ENCODE measurements at places on chromosomes 13 and 19.

GRCh38 chr19:30637926-30638325, 265.7 kb downstream of the ZNF536 start:
- DNase-seq: no peak

GRCh38 chr19:6767357-6768235, at the start of gene SH2D3A:
SH2D3A (minus strand) TSS chr19:6767435; CDS start chr19:6763748, 3,687 bp downstream.
- no peak for DNase-seq

- peak; percentile 76 for DNase-seq
Observed at GRCh38 chr13:75226092-75226491, 255.9 kb downstream of the TBC1D4 start.

- DNase-seq: no peak
Observed at GRCh38 chr19:1763648-1764639, 10.6 kb downstream of the ONECUT3 start.

- DNase-seq: no peak
Observed at GRCh38 chr19:39139305-39139874, 13.8 kb downstream of the PAK4 start.

GRCh38 chr13:39110518-39111097, 72.4 kb downstream of the NHLRC3 start:
- no peak for DNase-seq

DNA sequence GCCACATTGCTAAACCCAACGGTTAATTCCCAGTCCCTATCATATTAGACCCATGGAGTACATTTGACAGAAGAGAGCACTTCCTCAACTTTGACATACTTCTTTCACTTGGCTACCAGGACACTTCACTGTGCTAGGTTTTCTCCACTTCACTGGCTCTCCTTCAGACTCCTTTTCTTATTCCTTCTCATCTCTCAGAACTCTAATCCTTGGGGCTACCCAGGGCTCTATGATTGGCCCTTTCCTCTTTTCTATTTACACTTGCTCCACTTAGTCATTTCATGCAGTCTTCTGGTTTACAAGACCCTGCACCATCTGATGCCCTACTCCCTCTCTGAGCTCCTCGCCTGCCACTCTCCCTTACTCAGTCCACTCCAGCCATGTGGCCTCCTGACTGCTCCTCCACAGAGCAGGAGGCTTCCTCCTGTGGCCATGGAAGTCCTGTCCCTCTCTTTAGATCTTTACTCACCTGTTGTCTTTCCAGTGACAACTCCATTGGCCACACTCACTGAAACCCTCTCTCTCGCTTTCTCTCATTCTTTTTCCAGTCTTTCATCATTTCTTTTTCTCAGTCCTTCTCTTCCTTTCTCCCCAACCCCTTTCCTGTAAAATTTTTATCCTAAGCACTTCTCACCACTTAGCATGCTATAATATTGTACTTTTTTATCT, 90.4 kb downstream of the TBC1D4 start:
- no peak for DNase-seq

DNA sequence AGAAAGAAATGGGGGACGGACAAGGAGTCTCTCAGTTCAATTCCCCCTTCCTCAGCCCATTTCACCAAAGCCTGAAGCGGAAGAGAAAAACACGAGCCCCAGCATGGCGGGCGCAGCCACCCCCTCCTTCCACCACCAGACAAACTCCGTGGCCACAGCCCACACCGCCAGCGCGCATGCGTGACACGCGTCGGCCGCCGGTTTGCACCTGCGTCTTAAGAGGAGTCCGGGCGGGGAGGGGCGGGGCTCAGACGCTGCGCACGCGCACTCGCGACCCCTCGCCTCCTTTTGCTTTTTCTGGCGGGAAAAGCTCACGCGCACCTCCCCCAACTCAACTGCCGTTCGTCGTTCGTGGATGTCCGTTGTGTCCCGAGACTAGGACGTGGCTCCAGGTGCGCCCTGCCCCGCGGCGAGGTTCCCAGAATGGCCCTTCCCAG, at the start of gene KASH5:
Gene KASH5, plus strand, starts transcription at position 314 of the 437 bp plus-strand sequence. CDS start 2,635 bp downstream, outside the sequence.
- no peak for DNase-seq

- peak; percentile 94 for DNase-seq
Observed at GRCh38 chr19:52962394-52963246, at the start of gene ZNF816. ZNF816 (minus strand) TSS chr19:52962881; CDS start chr19:52956089, 6,792 bp downstream.

DNA sequence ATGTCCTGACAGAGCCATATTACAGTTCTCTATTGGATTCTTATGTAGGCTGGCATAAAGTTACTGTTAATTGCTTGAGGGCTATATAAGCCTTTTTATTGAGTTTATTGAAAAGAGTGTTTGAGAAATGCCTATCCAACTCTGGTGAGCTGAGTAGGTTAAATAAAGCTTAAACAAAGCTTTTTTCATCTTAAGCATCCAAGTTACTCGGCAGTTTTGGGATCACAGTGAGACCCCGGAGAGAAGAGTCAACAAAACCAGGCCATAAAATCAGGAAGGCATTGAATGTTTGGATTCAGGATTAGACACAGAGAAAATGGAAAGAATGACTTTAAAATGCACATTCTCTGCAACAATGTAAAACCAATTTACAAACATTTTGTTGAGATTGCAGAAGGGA, 588.5 kb downstream of the DACH1 start:
- DNase-seq: no peak
